Brain (organoid and tissue), 16 donors: ENCODE measurements at places on chromosomes 1 and 21.

- peak; percentile 79 for DNase-seq
These were observed 3.6 kb upstream of the CYB561D1 start for GRCh38 chr1:109490029-109490933.

DNA sequence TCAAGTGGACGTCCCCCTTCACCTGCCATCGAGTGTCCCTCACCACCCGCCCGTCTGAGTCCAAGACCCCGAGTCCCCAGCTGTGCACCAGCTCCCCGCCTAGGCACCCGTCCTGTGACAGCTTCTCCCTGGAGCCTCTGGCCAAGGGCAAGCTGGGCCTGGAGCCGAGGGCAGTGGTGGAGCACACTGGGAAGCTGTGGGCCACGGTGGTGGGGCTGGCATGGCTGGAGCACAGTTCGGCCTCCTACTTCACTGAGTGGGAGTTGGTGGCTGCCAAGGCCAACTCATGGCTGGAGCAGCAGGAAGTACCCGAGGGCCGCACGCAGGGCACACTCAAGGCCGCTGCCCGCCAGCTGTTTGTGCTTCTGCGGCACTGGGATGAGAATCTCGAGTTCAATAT is 63.2 kb downstream of the VWA5B1 start:
- no peak for DNase-seq

- DNase-seq, result no peak
These were observed 127.8 kb upstream of the NGF start for GRCh38 chr1:115465802-115466363.

DNA sequence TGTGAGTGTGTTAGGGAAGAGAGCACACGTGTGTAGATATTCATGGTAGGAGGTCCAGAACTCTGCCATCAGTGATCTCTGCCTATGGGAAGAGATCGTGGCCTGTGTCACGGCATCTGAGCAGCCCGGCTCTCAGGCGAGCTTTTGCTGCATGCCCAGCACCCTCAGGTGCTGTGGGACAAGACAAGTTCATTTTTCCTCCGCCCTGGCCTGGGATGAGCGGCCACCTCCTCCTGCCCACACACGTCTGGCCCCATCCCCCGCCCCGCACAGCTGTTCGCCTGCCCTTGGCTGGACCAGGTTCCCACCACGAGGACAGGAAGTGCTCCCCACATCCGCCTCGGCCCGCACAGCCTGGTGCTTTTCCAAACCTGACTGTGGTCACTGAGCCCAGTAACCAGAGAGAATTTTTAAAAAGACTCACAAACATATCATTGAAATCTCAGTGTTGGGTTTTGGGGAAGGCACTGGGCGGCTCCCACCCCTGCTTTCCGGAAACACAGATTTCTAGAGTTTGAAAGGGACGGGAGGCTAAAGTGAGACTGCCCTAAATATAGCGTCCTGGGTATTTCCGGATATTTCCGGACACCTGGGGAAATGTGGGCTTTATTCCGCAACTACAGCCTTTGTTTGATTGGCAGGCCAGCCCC is 18.0 kb downstream of the BMP8A start:
- DNase-seq, result no peak
